ENCODE measurements at places on chromosomes 5 and 9.
A peak's percentile ranks its signal among the peaks of the same experiment; 100 is the strongest.

DNA sequence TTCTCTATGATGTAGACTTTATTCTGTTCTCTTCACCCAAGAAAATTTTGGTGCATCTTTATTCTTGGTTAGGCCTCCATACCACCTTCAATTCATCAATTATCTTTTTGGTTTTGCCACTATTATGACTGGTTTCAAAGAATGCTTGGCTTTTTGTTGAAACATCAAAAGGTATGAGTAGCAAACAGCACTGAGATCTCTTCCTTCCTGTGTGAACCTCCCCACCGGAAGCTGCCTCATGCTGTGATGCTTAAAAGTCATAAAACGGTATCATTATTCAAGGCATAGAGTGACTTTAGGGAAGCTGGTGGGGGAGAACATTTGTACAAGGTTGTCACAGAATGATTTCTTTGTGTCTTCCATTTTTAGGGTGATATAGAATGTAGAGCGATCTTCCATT lies 70.6 kb downstream of the IQGAP2 start:
- no peaks in the 10 kb centered on the region for H3K36me3 ChIP-seq
- no peak overlapping the region for H3K27ac ChIP-seq
- no peaks in the 10 kb centered on the region for H3K4me1 ChIP-seq
- no peak overlapping the region for H3K4me3 ChIP-seq
- no peaks in the 10 kb centered on the region for H3K27me3 ChIP-seq
- DNase-seq: no peak

DNA sequence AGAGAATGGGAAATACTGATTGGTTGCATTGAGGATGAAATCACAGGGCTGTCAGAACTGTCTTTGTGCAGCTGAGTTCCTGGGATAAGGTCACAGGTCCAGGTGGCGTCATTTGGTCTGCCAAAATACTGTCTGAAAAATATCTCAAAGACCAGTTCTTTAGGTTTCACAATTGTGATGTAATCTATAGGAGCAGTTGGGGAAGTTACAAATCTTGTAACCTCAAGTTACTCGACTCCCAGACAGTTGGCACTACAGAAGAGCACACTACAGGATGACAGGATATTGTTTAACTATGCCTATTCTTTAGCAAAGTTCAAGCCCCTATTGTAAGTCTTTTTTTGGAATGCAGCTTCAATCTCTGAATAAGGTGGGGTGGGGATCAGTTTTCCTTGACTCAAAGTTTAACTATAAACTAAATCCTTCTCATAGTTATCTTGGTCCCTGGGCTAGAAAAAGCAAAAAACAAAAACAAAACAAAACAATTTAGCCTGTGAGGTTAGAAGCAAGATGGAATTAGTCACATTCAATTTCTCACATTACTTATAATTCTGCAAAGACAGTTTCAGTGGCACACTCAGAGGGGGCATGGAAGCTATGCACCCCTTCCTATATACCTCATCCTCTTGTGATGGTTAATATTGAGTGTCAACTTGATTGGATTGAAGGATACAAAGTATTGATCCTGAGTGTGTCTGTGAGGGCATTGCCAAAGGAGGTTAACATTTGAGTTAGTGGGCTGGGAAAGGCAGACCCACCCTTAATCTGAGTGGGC lies 276.0 kb downstream of the AUH start:
- no peaks in the 10 kb centered on the region for H3K4me1 ChIP-seq
- no peak overlapping the region for H3K27ac ChIP-seq
- H3K27me3 ChIP-seq: no peaks in the 10 kb centered on the region
- no peak overlapping the region for H3K4me3 ChIP-seq
- DNase-seq: no peak

DNA sequence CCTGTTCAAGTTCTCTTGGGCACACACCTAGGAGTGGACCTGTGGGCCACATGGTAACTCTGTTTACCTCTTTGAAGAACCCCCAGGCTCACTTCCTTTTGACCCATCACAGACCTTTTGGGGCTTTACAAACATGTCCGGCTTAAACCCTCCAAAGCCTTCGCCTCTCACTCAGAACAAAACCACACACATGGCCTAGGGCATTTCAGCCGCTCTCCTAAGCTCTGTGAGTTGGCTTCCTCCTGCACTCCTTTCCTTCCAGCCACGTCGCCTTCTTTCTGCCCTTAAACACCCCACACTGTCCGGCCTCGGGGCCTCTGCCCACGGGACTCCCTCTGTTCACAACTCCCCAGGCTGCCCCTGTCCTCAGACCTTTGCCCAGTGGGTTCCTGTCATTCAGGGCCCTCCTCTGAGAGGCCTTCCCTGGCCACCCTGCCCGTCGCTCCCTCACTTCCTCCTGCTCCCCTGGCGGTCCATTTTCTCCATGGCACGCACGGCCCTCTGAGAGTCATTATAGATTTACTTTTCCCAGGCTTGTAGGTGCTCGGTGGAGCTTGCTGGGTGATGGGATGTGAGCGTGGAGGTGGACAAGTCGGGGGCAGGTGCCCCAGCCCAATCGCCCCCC lies 1.9 kb downstream of the DOK3 start:
- no peak overlapping the region for H3K4me3 ChIP-seq
- no peak overlapping the region for H3K27ac ChIP-seq
- no peaks in the 10 kb centered on the region for H3K27me3 ChIP-seq
- no peak for DNase-seq
- H3K36me3 ChIP-seq: no peaks in the 10 kb centered on the region

- no peaks in the 10 kb centered on the region for H3K27me3 ChIP-seq
- H3K27ac ChIP-seq: no peak overlapping the region
- H3K36me3 ChIP-seq: no peaks in the 10 kb centered on the region
- no peaks in the 10 kb centered on the region for H3K4me1 ChIP-seq
These were observed 50.5 kb upstream of the AGXT2 start for GRCh38 chr5:35098214-35098613.

DNA sequence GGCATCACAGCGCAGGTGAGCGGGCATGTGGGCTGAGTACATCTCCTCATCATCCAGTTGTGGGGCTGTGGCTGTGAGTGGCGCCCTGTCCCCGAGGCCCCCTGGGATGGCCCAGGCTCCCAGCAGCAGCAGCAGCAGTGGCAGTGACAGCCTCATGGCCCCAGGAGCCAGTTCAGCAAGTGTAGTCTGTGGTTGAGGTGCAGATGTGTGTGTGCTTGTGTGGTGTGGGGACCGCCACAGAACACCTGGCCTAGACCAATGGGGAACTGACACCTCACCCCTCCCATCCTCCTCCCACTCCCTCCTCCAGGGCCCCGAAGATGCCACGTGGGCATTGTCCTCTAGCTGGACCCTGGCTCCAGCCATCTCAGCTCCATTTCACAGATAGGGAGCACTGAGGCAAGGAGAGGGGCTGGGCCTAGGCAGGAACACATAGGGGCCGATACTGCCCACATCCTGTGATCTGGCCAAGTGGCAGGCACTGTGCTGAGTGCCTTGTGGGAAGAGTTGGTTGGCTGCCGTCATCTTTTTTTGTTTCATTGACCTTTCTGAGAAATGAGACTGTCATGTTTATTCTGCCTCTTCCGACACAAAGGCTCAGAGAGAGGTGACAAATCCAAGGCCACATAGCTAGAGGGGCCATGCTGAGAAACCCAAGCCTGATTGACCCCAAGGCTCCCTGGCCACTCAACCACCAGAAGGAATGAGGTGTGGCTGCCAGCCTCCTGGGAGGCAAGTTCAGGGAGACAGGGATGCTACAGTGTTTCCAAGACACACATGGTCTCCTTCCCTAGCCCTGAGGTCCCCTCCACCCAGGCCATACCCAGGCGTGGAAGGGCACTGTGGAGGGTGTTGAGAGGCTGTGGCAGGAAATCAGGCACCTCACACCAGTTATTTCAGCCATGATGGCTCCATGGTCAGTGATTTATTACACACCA lies at the start of gene MZB1:
Gene MZB1 (minus strand): TSS at position 213 of the 938 bp plus-strand sequence. CDS start 57 bp downstream, at position 156.
- no peak within 1 kb of the TSS for H3K27ac ChIP-seq

DNA sequence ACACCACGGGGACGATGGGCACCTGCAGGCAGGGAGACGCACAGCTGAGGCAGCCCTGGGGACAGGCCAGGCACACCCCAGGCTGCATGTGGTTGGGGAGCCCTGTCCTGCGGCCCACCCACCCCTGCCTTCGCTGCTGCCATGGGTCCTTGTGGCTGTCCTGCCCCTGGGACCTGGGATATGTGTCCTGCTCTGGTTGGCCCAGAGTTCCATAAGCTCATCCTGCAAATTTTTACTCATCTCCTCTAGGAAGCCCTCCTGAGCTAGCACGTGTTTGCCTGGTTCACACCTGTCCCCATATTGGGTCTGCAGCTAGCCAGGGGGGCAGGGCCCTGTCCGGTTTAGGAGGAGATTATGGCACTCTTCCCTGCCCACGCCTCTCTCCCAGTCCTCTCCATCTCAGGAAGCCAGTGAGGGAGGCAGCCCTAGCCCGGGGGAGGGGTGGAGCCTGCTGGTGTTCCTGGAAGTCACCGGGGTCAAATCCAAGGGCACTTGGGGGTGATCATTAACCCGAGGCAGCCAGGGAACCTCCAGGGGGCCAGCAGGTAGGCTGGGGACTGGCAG lies 12.2 kb downstream of the EGFL7 start:
- no peak overlapping the region for H3K4me3 ChIP-seq
- no peaks in the 10 kb centered on the region for H3K4me1 ChIP-seq
- H3K27me3 ChIP-seq: no peaks in the 10 kb centered on the region
- DNase-seq: no peak

- no peak overlapping the region for H3K27ac ChIP-seq
- no peak for DNase-seq
- H3K4me3 ChIP-seq: no peak overlapping the region
- no peaks in the 10 kb centered on the region for H3K27me3 ChIP-seq
- H3K4me1 ChIP-seq: no peaks in the 10 kb centered on the region
These were observed 24.7 kb upstream of the IFNE start for GRCh38 chr9:21506626-21507482.

DNA sequence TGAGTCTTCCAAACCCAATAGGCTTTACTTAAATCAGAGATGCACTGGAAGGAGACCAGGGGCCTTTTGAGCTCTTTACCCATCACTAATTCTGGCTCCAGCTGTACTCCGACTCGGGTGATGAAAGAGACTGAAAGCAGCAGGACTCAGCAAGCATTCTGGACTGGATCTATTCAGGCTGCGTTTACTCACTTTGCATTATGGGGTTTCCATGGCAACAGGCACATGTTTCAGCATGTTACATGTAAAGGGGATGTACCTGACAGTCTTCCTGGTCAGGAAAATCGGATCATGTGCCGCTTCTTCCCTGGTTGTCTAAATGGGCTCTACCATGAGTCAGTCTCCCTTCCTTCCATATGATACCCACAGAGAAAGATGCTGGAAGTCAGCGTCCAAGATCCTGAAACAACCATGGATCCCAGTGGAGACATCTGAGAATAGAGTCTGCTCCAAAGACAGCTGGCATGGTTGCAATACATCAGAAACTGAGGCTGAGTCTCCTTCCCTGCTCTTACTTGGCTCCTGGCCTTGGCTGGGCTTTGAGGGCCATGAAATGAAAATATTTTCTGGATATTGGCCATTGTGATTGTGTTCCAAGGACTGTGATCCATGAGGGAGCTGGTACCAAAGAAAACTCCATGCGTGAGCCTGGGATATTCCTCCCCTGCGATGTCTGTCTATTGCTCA lies 102.5 kb upstream of the TNC start:
- H3K36me3 ChIP-seq: no peaks in the 10 kb centered on the region
- H3K27me3 ChIP-seq: no peaks in the 10 kb centered on the region
- H3K4me3 ChIP-seq: no peak overlapping the region
- H3K27ac ChIP-seq: no peak overlapping the region
- peak; percentile 21 for DNase-seq

- H3K4me1 ChIP-seq: peaks cover 31% of the 10 kb centered on the region
- H3K4me3 ChIP-seq: peak overlapping the region; percentile 99
- H3K27ac ChIP-seq: peak overlapping the region; percentile 9
- no peaks in the 10 kb centered on the region for H3K36me3 ChIP-seq
These were observed 454 bp downstream of the NELFB start for GRCh38 chr9:137255448-137256114.

- H3K4me3 ChIP-seq: no peak overlapping the region
- H3K36me3 ChIP-seq: no peaks in the 10 kb centered on the region
These were observed 191.5 kb downstream of the FBXL7 start for GRCh38 chr5:15691521-15691920.

- no peak overlapping the region for H3K27ac ChIP-seq
- peaks cover 6% of the 10 kb centered on the region for H3K4me1 ChIP-seq
- DNase-seq: no peak
- H3K36me3 ChIP-seq: no peaks in the 10 kb centered on the region
- no peak overlapping the region for H3K4me3 ChIP-seq
- H3K27me3 ChIP-seq: no peaks in the 10 kb centered on the region
These were observed 88.8 kb downstream of the LURAP1L start for GRCh38 chr9:12863618-12864017.

DNA sequence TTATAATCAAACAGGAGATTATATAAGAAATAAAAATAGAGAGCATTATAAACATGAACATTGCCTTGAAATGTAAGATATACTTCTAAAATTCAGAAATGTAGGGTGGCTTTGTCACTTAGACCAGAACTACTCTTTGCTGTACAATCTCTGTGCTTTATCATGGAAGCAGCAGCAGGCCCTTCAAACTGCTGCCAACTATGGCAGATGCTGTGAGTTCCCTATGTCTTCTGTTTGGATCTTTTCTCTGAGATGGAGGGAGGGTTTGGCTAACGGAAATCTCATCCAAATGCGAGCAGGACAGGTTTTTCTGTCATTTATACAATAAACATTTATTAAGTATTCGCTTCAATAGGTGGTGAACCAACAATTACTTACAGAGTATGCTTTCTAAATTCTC lies 34.8 kb upstream of the RICTOR start:
- H3K4me1 ChIP-seq: no peaks in the 10 kb centered on the region
- H3K36me3 ChIP-seq: no peaks in the 10 kb centered on the region
- H3K27me3 ChIP-seq: no peaks in the 10 kb centered on the region

DNA sequence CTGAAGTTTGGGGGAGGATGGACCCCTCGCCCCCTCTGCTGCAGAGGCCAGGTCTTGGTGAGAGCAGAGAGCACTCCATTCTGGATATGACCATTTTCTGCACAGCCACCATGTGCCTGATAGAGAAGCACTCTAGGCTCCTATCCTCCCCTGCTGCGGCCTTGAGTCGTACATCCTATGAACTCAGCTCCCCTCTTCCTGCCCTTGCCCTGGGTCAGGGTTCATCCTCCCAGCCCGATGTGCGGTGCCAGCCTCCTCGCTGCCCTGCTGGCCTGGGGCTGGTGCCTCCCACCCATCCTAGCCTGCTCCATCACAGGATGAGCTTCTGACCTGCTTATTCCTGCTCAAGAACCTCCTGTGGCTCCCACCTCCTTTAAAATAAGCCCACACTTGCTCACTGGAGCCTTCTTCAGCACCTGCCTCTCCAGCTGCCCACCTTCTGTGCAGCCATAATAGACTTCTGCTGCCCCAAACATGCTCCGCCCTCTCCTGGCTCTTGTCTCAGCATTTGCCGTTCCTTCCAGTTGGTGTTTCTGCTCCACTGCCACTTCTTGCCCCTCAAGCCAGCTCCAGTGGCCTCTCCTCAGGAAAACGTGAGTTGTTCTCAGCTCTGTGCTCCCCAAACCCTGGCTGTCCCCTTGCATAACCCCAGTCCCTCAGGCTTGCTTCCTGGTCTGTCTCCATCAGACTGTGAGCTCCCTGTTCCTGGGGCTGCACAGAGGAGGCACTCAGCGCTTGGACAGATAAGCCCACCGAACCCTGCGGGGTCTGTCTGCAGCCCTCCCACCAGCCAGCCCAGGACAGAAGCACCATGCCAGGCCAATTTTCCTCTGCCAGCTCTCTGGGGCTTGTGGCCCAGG lies 22.3 kb upstream of the TTLL11 start:
- H3K36me3 ChIP-seq: no peaks in the 10 kb centered on the region
- no peaks in the 10 kb centered on the region for H3K27me3 ChIP-seq
- H3K4me3 ChIP-seq: no peak overlapping the region
- H3K27ac ChIP-seq: peak overlapping the region; percentile 51

All from neural progenitor cell (in vitro differentiated cells).